Fibroblast of the aortic adventitia (primary cell): ENCODE measurements at places on chromosomes 11 and 22. TPM values are rescaled to one million over a fixed set of nuclear protein-coding genes. Genes with fewer than 3 reads are reported as not detected.

Gene SYT13
- not detected in 2 replicates for total RNA-seq

- no peak for DNase-seq
Observed at GRCh38 chr11:57482782-57483561, 22.6 kb downstream of the RTN4RL2 start.

DNA sequence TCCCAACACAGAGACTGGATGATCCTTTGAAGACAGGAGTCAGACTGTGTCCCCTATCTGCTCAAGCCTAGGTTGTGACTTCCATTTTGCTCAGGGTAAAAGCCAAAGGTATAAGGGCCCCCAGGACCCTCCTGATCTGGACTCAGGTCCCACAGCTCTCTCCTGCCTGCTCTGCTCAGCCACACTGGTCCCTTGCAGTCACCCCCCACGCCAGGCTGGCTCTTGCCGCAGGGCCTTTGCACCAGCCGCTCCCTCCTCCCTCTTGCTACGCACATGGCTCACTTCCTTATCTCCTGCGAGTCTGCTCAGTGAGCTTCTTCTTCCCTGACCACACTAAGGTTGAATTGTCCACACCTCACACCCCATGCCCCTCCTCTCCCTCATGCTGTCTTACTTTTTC is 28.4 kb upstream of the CACNG2 start:
- DNase-seq = no peak

DNA sequence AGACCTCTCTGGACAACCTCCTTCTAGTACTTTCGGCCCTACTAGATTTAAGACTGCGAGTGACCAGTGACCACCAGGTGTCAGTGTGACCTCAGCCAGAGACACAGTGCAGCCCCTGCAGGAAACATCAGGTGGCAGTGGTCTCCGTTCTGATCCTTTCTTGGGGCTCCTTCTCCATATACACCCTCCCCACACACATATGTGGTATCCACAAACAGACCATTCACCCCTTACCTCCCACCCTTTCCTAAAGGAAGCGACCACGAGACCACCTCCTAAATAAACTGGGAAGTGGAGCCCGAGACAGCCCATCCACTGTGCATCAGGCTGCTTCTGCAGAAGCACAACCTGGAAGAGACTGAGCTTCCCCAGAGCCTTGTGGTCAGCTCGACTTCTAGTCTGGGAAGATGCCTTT is 38.5 kb upstream of the CYP2D6 start:
- peak; percentile 71 for DNase-seq

DNA sequence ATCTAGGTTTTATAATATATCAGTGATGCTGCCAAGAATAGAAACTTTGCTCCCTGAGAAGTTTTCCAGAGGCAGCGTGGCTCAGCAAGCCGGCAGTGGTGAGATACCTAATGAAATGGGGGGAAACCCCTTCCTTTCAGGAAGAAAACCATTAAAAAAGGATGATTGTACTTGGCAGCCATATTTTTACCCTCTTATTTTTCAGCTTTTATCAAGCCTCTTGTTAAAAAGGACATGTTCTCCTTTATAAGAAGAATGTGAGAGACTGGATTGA is 9.0 kb upstream of the ME3 start:
- peak; percentile 48 for DNase-seq

DNA sequence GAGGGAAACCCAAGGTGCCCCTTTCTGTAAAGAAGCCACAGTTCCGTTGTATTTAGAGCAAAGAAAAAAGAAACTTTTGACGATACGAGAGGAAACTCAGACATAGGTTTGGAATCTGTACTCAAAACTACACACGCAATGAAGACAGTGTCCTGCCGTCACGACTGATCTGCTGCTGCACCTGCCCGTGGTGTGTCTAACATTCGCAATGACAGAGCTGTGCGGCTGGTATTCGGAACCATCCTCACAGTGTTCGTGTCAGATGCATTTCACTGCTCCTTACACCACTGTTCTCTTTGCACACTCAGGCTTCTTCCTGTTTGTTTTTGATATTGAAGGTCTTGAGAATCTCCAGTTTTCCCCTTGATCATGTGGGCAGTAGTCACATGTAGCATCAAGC is 84.8 kb downstream of the RTL6 start:
- DNase-seq = no peak

DNA sequence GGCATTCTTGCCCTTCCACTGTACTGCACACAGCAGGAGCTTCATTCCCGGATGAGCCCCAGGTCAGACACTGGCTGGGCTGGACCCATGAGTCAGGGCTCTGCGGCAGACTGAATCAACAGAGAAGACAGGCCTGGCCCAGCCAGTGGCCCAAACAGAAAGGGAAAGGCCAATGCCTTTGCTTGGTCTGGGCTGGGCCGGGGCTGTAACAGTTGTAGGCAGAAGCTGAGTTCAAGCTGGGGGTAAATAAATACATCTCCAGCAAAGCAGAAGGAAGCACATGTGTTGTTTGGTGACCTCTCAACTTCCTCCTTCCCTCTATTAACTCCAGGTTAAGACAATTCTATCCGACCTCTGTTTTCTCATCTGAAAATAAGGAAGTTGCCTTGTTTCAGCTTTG is 1.8 kb upstream of the SMIM35 start:
- DNase-seq = no peak

DNA sequence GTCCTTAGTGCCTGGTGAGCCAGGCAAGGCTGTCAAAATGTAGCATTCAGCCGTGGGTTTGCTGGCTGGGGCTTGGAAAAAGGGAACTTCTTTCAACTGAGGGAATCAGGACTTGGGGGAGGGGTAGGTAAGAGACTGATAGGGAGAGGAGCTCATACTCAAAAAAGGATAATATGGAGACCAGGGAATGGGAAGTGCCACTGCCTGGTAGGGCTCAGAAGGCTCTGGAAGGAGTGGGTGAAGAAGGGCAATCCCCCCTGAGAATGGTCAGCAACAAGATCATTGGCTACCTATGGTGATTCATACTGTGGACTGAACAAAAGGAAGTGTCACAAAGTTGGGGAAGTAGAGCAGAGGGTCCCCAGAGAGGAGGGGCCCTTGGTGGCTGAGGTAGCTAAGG is 1.9 kb downstream of the CNGA4 start:
- DNase-seq = no peak

Gene SUN2
- total RNA-seq = 69.1 and 93.2 TPM in 2 replicates

- DNase-seq = no peak
Observed at GRCh38 chr22:29166180-29166579, 39.5 kb upstream of the EMID1 start.

Gene HSD17B12
- 76.5 and 92.9 TPM in 2 replicates for total RNA-seq

Gene ARHGEF17
- total RNA-seq = 30.3 and 70.3 TPM in 2 replicates

GRCh38 chr11:118231461-118231860 is 6.7 kb upstream of the JAML start:
- DNase-seq = no peak

Gene ACR
- total RNA-seq = not detected in 2 replicates

Gene MYRF
- total RNA-seq = 0.16 and 0.18 TPM in 2 replicates
